CD4-positive, alpha-beta T cell treated with Interleukin-1 beta for 1 hour (primary cell): ENCODE measurements at places on chromosomes 7 and 10.

DNA sequence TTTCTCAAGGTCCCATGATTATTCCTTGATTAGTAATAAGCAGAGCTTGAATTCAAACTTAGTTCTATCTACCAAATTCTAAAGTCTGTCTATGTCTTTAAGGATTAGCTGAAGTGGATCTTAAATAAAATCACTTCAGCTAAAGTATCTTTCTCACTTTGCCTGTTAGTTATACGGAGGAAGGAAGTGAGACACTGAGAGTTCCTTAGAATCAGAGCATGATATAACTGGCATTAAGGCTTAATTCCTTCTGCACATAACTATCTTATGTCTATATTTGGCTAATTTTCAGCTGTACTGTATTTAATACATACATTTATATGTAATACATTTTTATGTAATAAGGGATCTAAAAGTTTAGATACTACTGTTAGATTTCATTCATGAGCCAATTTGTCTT, 491.1 kb upstream of the GHITM start:
- no peak for DNase-seq

GRCh38 chr7:158255156-158255555, 332.5 kb downstream of the PTPRN2 start:
- DNase-seq: no peak

DNA sequence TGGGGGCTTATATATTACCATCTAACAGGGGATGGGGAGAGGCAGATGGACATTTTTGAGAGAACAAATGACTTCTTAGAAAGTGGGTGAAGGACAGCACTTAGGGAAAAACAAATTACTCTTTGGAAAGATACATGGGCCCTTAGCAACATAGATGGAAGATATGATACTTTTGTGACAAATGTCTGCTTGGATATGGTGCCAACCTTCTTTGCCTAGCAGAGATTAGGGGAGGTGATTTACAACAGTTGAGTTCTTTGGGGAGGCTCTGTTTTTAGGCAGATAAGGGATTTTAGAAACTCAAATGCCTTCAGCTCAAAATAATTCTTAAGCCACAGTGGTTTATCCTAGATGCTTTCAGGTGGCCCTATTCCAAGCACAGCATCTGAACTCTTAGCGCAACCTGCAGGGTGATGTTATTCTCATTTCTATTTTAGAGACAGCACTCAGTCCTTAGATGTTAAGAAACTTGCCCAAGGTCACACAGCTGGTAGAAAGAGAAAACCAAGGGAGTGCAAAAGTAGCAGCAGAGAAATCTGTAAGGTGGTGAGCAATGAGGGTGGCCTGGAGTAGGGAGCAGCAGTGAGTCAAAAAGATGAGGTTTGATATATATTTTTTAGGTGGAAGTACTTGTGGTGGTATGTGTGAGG, 75.1 kb upstream of the KMT2E start:
- DNase-seq: no peak

DNA sequence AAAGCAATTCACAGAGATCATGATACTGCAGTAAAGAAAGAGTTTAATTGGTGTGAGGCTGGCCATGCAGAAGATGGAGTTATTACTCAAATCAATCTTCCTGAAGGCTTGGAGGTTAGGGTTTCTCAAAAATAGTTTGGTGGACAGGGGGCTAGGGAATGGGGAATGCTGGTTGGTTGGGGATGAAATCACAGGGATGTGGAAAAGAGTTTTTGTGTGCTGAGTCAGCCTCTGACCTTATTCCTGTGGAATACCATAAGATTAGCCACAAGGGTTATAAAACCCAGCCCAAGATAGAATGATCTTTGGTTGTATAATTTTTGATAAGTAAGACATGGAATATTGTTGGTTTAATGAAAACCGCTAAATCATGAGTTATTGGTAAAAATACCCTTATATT, 764.3 kb downstream of the TYW1 start:
- DNase-seq: no peak

GRCh38 chr10:93034426-93034825, 26.2 kb upstream of the CYP26C1 start:
- DNase-seq: no peak

- DNase-seq: no peak
Measured at GRCh38 chr7:18513343-18513742, 17.8 kb downstream of the HDAC9 start.

DNA sequence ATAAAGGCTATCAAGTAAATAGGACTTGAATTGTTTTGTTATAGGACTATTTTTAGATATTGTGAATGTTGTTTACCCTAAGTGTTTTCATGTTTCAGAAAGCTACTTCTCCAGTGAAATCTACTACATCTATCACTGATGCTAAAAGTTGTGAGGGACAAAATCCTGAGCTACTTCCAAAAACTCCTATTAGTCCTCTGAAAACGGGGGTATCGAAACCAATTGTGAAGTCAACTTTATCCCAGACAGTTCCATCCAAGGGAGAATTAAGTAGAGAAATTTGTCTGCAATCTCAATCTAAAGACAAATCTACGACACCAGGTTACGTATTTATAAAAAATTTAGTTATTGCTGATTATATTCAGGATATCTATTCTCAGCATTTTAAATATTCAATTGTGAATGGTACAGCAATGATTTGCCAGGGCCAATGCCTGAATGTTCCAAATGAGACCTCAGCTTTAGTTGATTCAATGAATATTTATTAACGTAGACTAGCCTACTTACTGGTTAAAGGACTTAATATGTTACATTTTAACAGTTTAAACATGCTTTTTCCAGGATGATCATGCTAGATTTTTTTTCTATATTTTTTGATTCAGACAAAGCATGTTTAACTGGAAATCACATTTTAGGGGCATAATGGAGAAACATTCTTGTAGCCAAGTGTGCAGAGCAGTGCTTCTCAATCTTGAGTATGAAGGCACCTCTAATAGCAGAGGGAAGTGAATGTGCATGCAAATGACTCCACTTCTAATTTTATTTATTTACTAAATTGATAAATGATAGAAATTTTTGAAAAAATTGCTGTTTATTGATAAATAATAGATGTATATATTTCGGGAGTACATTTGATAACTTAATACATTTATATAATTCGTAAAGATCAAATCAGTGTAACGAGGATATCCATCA, 18.2 kb downstream of the ANLN start:
- DNase-seq: no peak

- DNase-seq: no peak
Measured at GRCh38 chr7:97018126-97018601, 6.5 kb downstream of the DLX5 start.
